ENCODE measurements at places on chromosomes 7 and 10.

DNA sequence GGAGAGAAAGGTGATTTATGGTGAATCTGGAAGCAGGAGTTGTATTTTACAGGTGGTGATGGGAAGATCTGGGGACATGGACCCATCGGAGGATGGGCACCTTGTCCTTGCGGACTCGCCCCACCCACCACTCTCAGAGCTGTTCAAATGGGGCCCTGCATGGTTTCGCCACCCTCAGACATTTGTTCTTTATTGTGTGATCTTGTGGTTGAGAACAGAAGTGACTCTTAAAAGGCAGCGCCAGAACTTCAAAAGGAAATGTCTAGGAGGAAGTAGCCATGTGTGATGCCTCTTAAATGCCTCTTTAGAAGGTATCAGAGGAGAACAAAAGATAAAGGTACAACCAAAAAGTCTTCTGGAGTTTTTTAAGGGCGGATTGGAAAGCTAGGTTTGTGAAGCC lies 205.7 kb downstream of the KIAA1217 start:
- DNase-seq: no peak

DNA sequence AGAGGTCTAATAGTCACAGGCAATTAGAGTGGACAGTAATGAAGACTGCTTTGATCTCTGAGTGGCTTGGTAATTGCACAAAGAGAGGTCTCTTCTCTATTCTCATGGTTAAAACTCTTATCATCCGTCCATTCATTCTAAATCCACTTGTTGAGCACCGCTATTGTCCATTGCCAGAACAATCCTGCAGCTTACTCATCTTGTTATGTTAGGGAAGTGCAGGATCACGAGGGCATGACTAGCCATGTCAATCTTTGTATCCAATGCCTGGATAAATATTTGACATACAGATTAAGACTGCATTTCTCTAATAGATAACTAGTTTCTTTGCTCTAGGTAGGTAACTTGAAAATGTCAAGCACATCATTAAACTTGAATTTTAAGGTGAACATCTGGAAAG lies 14.9 kb downstream of the SFTPD start:
- no peak for DNase-seq

DNA sequence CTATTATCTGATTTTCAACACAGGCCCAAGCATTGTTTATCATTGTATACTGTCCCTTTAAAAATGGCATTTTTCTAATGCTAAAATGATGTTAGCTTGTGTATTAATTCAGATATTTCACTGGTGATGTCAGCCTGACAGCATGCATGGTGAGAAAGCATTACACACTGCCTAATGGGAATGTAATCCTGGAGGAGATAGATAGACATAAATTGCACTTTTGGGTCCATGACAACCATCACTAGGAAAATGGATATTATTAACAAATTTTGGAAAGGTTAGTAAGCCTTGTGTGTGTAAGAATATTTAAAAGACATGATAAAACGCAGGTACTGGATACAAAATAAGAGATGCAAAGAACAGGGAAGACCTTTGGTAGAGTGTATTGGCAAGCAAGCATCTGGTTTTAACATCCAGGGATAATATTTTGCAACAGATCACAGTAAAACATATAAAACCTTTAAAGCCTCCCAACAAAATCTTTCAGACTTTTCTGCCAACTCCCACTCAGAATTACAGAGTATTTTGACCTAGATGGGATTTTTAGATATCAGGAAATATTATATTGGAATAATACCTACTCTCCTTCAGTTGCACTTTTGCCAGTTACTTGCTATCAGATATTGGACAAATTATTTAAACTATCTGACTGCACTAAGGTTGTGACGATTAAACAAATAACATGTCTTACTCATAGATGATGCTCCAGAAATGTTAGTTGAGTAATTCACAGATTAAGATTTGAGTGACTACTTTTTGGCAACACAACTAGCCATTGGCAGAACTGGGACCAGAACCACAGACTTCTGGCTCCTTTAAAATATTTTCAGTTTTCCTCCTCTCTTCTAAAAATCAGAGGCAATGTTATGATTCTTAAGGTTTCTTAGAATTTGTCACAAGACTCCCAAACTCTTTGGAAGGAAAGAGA lies 291.6 kb upstream of the SEMA3C start:
- no peak for DNase-seq

- no peak for DNase-seq
These were observed 30.6 kb downstream of the MYL10 start for GRCh38 chr7:101598422-101598985.

GRCh38 chr7:77826300-77826699 lies 27.7 kb downstream of the PHTF2 start:
- DNase-seq: no peak

DNA sequence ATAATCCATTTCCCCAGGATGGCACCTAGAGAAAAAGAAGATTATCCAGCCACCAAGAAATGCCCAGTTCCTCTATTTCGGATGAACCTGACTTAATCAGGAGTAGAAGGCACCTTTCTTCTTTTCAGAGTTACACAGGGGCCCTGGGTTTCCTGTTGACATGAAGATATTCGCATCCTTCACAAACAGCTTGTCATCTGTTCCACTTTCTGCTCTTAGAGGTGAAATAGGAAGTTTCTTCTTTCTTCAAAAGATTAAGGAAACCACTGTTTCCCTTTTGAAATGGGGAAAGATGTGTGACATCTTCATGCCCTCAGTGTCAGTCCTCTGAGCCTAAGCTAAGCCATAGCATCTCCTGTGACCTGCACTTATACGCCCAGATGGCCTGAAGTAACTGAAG lies 39.1 kb upstream of the RAB18 start:
- DNase-seq: no peak

- no peak for DNase-seq
These were observed 19.7 kb downstream of the SKIDA1 start for GRCh38 chr10:21505711-21506278.

DNA sequence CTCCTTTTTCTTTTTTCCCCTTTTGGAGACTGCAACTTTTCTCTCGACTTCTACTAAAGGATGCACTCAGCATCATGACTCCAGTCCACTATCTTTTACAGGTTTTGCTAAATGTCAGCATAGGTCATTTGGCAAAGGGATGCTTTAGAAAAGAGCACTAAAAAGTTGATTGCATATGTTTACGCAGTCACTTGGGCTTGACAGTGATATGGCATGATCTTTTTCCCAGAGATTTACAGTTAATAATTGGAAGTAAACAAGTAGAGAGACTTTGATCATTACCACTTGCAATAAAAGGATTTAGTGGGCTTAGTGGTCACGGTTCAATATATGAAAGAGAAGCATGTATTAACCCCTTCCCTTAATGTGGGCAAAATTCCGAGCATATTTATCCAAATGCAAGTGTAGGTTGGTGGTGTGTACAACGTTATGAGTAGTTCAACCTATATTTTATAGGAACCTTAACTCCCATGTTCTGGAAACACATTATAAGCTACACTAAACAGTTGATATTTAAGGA lies 1.8 kb downstream of the BMI1 start:
- DNase-seq: no peak

DNA sequence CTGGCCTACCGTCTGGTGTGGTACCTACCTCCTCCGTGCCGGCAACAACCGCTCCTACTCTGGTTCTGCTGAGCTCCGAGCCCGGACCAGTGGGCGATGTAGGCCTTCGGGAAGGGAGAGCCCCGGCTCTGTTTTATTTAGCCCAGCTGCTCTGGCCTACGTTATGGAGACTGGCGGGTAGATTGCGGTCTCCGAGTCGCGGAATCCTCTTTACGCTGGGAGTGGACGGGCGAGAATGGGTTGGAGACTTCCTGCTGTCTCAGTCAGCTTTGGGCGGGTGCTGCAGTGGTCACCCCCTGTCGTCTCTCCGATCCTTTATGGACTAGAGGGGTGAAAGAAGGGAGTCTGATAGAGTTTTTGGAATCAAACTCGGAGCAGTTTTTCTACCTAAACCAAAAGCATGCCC lies 406 bp downstream of the CBLL1 start:
- no peak for DNase-seq

GRCh38 chr10:13658264-13658663 lies 71.5 kb downstream of the PRPF18 start:
- no peak for DNase-seq

DNA sequence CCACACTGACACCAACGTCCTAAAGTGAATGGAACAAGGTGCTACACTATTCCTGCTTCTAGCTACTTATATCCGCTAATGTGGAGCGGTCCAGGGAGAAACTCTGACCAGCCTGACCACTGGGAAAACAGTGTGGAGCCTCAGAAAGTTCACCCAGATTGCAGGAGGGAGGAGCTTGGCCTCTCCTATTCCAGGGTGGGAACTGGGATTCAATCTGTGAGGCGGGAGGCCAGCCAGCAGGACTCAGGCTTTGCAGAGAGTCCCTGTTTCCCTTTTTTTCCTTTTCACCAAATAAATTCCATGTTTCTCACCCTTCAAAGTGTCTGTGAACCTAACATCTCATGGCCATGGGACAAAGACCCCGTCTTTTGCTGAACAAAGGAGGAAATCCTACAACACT lies 86.4 kb upstream of the SEMA3C start:
- no peak for DNase-seq

GRCh38 chr10:60534761-60535389 lies 145.2 kb upstream of the ANK3 start:
- no peak for DNase-seq

- DNase-seq: no peak
These were observed 12.1 kb upstream of the GRIFIN start for GRCh38 chr7:2488272-2488645.

GRCh38 chr10:35470925-35471315 lies 134.2 kb upstream of the GJD4 start:
- DNase-seq: no peak

DNA sequence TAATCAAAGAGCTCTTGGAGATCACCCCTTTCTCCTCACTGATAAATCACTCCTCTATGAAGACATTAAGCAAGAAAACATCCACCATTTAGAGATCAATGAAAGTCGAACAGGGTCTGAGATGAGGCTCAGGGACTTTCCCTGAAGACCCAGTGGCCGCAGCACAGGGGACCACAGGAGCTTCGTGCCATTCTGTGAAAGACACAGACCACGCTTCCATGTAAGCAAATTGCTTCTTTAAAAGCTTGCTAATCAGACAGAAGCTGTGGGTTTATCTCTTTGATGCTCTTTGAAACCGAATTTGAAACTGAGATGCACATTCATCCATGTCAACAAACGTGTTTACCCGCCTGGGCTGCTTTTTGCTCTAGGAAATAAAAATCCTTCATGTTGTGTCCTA lies 231.9 kb upstream of the PPP2R2D start:
- DNase-seq: no peak

GRCh38 chr7:112584290-112584689 lies 103.5 kb downstream of the LSMEM1 start:
- DNase-seq: no peak

Measured in stimulated activated naive CD4-positive, alpha-beta T cell treated with Interleukin-2 at 50 U/mL for 16 hours (primary cell).